ENCODE measurements at places on chromosomes 7 and 10. TPM values are rescaled to one million over a fixed set of nuclear protein-coding genes. Genes with fewer than 3 reads are reported as not detected.

GRCh38 chr7:43004082-43004481, 71.9 kb downstream of the MRPL32 start:
- no peak for DNase-seq

DNA sequence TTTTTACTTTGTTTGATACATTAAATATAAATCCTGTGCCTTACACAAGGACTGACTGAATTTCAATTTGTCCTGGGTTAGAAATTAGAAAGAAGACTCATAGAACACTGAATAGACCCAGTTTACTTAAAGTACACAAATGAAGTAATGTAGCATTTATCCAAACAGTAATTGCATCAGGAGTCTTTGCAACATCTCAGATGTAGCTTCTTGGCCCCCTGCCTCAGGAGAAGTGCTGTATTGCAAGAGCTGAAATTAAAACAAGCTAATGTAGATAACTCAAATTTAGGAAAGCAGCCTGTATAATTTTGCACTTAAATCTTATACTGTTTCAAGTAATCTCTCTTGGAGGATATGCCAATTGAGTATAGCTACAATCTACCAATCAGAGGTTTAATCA, 54.3 kb upstream of the KCND2 start:
- no peak for DNase-seq

DNA sequence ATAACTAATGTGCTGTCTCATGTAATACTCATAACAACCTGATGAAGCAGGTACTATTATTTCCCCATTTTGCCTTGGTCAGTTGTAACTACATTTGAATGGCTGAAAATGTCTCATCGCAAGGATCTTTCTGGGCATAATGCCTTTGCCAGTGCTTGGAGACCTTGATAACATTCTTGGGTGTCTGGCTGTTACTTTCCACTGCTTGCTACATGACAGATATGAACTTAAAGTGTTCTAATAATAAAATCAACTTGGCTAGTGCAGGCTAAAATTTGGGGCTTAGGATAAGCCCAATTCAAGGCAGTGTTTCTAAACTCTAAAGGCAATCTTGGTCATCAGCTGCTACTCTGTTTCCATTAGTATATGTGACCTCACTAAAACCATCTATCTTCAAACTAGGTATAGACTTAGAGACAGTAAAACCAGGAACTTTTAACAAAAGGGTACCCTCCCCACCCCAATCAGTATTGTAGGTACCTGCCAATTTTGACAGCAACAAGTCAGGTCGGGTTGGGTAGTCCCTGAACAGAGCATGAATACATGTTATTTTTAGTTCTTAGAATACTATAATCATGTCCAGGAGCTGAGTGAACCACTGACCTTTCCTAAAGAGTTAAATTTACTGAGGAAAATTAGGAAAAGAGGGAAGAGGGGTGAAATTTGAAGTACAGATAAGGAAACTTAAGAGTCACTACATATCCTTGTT, 68.2 kb upstream of the AHR start:
- no peak for DNase-seq

- DNase-seq, result no peak
Measured at GRCh38 chr7:25781704-25782103, 370.3 kb upstream of the NFE2L3 start.

DNA sequence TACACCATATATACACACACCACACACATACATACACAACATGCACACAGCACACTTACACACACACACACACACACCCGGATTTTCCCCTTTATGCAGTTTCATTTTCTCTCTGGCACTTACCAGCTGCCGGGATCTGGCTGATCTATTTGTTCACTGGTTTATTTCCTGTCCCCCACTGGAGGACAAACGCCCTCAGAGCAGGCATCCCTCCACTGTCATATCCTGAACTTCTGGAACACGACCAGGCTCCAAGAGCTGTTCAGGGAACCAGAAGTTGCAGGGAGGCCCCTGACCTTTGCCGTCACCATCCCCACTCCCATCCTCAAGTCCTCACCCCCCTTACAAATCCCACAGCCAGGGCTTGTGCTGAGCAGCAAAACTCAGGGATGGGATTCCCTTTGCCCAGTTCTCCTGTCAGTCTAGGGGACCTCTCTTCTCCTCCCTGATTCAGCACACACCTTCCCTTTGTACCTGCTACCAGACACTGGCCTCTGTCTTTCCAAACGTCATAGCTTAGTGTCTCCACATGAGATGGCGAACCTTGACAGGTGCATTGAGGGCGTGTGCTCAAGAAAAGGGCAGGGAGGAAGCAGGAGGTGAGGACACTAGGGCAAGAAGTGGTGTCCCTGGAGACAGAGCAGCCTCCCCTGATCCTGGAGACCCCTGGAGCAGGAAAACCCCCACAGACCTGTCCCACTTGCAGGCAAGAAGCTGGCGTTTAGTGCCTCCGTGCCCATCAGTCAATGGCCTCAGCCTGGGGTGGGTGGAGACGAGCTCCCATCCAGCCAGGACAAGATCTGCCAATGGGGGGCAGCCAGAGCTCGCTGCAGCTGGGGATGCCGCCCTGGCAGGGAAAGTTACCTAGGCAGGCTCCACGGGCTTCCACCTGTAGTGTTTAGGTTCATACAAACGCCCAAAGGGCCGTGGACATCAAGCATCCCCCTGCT, 12.7 kb upstream of the DOCK1 start:
- DNase-seq, result no peak

DNA sequence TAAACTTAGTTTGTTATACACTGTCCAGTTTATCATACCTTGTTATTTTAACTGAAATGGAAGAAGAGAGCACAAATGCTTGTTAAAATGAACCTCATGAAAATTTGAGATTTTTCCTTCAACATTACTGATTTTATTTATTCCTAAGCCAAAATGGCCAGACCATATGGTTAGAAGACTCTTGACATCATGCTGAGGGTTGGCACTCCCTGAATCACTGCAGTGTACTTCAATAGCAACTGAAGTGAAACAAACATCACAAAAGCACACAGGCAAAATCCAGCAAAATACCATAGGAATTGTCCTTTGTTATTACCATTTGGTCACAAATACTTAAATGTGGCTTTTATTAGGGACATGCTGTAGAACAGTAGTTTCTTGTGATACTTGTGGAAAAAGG, 347.8 kb downstream of the NXPH1 start:
- no peak for DNase-seq

GRCh38 chr7:112271162-112271561, 64.7 kb downstream of the ZNF277 start:
- DNase-seq, result no peak

TMEM236 gene
- polyA plus RNA-seq, result 0.09 TPM

TMEM139 gene
- polyA plus RNA-seq, result 0.12 TPM

TMEM176A gene
- polyA plus RNA-seq, result 1.1 TPM

AP3M1 gene
- polyA plus RNA-seq, result 16.1 TPM
